ENCODE measurements at places on chromosomes 12 and 14.

- DNase-seq: no peak
Observed at GRCh38 chr12:12582895-12583303, 20.2 kb upstream of the DUSP16 start.

DNA sequence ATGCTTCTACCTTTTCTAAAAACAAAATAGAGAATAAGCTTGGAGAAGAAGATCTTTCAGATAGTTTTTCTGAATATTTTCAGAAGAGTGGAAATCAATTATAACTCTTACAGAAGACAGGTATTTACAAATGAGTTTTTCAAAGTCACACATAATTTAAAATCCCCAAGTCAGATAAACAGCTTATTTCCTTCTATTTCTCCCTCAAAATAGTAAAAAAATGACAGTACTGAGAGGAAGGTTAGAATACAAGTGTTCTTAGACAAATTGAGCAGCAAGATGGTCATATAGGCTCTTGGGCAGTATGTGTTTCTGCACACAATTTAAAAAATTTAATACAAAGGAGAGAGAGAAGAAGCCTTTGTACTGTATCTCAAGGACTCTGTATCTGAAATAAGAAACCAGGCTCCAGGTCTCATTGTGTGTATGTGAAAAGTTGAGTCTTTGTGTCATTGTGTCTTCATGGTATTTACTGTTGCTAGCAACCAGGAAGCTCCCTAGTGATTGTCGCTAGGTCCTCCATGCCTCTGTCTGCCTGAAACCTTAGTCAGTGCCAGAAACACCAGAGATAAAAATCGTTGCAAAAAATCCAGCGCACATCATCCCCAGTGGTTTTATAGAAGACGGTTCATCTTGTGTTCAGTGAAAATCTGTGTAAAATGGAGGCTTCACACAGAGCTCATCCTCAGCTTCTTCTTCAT is 12.9 kb upstream of the TUBA1A start:
- DNase-seq: peak; percentile 68

DNA sequence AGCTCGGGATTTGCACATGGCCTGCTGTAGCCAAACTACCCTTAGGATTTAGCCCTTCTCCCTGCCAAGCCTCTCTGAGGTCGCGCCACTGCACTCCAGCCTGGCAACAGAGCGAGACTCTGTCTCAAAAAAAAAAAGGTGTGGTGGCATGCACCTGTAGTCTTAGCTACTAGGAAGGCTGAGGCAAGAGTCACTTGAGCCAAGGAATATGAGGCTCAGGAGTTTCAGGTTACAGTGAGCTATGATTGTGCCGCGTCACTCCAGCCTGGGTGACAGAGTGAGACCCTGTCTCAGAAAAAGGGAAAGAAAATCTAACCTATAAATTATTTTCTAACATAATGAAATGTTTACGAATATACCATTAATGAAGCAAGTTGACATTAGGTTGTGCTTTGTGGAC is 29.7 kb downstream of the ESRRB start:
- no peak for DNase-seq

DNA sequence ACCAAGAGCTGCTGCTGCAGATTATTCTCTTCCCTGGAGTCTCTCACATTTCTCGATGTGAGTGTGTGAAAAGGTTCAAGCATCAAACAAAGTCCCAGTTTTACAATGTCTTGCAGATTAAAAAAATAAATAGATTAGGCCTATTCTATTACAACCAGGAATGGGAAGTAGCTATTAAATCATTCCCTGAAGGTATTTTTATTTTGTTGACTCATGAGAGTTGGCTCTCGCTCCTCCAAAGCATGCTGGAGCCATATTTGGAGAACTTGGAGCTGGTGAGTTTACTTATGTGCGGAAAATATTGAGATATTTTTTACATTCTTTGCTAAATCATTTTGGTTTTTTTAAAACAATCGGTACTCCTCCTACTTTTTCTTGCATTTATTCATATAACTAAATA is 572.3 kb downstream of the ETNK1 start:
- no peak for DNase-seq

GRCh38 chr14:73795974-73796373 is 55.7 kb upstream of the PTGR2 start:
- DNase-seq: no peak

DNA sequence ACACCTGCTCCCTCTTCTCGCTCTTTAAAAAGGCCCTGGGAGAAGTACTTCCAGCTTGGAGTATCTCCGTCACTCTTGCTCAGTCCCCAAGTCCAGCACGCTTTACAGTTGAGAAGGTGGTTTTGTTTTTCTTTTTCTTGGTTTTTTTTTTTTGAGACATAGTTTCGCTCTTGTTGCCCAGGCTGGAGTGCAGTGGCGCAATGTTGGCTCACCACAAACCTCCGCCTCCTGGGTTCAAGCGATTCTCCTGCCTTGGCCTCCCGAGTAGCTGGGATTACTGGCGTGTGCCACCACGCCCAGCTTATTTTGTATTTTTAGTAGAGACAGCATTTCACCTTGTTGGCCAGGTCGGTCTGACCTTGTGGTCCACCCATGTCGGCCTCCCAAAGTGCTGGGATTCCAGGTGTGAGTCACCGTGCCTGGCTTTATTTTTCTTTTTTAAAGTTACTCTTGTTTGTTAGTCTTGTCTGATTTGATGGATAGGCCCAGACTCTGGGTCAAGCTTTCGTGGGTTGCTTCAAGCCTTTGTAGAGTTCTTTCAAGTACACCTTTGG is 1.9 kb downstream of the TDRD9 start:
- DNase-seq: no peak

DNA sequence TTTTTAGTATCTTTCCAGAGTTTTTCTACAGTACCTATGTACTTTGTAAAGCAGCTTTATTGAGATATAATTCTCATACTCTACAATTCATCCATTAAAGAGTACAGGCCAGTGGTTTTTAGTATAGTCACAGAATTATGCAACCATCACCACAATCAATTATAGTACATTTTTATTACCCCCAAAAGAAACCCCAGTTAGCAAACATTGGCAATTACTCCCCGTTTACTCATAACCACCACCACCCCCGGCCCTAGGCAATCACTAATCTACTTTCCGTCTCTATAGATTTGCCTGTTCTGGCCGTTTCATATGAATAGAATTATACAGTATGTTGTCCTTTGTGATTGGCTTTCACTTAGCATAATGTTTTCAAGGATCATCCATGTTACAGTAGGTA is 119.8 kb downstream of the KICS2 start:
- DNase-seq: no peak

DNA sequence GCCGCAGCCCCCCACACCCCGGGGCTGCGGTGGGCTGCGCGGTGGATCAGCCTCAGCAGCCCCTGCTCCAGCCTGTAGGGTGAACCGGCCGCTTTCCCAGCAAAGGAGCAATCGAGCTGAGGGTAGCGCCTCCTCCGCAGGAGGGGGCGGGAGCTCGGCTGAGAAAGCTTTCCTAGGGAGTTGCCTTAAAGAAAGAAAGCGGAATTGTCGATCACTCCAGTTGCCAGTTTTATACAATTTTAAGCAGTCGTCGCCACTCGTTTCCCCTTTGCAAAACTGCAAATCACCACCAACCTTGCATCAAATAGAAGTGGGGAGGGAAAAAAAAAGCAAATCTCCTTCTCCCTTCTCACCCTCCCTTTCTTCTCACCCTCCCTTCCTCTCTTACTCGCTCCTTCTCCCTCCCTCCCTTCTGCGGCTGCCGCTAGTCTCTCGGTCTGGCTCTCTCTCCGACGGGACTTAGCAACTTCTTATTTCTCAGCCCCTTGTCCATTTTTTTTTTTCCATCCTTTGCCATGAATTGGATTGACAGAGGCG is at the start of gene PDE3A:
Gene PDE3A (plus strand): TSS at position 424 of the 537 bp plus-strand sequence. CDS start 748 bp downstream, outside the sequence.
- DNase-seq: peak; percentile 95

GRCh38 chr14:100114109-100114765 is 45.2 kb downstream of the DEGS2 start:
- no peak for DNase-seq

- no peak for DNase-seq
Observed at GRCh38 chr12:45553204-45553603, 176.3 kb upstream of the ARID2 start.

DNA sequence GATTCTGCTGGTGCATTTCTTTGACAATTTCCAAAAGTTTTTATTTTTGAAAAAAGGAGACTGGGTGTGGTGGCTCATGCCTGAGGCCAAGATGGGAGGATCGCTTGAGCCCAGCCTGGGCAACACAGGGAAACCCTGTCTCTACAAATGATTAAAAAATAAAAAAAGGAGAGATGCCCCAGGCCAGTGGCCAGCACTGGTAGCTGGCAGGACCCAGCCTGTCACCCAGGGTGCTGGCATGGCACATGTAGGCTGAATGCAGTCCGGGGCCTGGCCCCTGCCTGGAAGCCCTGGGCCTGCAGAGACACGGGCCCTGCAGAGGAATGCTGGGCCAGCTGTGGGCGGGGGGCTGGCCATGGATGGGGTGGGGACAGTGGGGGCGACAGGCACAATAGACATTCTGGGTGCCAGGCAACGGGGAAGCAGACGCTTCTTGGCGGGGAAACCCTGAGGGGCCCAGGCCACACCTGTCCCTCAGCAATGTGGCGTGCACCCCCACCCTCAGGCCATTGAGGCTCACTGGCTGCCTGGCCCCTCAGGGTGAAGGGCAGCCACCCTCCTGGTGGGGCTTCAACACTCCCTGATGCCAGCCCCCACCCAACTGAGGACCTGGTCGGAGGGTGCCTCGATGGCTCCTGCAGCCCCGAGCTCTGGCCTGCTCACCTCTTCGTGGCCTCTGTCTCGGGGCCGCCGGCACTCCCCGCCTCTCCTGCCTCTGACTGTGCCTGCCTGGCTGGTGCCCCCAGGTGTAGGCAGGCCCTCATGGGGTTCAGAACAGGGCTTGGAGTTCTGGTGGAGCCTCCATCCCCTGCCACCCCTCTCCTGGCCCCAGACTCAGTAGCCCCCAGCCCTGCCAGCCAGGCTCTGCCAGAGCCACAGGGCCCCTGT is 12.1 kb downstream of the TRMT61A start:
- peak; percentile 52 for DNase-seq

DNA sequence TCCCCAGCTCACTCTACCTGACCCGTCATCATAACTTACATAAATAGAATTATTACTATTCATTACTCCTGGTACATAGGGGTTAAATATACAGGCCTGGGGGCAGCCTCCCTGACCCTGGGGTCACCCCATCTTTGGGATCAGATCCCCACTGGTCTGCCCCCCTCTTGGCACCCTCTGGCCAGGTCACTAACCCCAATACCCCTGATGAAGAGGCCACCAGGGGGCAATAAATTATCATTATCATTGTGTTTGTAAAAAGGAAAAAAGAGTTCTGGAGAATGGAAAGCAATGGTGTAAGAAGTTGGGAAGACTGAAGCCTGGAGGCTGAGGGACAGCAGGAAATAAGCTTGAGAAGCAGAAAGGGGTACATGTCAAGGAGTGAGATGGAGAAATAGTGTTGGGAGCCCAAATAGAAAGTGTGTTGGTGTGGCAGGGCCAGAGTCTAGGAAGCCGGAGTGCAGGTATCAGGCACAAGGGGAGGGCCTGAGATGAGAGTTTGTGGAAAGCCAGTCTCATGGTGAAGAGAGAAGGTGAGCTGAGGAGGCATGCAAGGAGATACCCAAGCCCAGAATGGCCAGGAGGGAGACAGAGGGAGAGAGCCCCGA is 6.1 kb upstream of the AAAS start:
- DNase-seq: no peak

DNA sequence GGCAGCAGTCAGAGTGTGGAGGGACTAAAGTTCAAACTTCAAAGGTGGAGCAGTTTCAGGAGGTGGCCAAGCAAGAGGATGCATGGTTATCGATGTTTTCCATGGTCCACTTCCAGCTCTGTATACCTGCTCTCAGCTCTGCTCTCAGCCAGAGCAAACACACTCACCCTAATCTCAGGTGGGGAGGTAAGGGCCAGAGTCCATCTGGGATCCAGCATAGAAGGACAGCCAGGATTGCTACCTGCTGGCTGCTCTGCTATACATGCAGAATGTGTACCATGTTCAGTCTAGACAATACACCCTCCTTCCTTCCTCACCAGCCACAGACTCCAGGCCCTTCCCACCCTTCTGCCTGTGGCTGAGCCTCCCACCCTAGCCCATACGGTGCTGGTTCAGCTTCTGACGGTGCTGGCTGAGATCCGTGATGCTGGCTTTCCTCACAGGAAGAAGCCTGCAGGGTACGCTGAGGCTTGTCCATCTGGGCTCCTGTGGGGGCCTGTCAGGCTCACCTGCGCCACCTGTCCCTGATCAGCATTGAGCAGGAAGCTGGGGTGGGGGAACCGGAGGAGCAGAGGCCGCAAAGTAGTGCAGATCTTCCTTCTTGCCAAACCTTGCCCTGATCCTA is 2.4 kb downstream of the CBLN3 start:
- DNase-seq: no peak

- no peak for DNase-seq
Observed at GRCh38 chr12:19010726-19011125, 118.8 kb upstream of the PLEKHA5 start.

GRCh38 chr14:35243956-35244355 is 48.2 kb upstream of the PSMA6 start:
- DNase-seq: no peak

DNA sequence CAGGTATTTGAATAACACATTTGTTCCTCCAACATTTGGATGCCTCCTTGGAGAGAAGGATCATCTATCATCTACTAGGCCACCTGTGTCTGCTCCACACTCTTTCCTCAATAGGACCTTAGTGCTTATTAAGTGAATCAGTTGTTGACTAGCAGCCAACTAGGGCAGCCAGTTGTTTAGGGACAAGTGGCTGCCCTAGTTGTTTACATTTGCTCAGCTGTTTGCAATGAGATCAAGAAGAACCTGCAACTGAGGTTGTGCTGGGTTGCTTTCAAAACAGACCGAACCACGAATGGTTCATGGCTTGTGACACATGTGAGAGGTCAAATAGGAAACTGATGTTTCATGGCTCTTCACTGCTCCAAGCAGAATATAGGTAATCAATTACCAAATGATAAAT is 53.8 kb downstream of the TMCC3 start:
- no peak for DNase-seq

DNA sequence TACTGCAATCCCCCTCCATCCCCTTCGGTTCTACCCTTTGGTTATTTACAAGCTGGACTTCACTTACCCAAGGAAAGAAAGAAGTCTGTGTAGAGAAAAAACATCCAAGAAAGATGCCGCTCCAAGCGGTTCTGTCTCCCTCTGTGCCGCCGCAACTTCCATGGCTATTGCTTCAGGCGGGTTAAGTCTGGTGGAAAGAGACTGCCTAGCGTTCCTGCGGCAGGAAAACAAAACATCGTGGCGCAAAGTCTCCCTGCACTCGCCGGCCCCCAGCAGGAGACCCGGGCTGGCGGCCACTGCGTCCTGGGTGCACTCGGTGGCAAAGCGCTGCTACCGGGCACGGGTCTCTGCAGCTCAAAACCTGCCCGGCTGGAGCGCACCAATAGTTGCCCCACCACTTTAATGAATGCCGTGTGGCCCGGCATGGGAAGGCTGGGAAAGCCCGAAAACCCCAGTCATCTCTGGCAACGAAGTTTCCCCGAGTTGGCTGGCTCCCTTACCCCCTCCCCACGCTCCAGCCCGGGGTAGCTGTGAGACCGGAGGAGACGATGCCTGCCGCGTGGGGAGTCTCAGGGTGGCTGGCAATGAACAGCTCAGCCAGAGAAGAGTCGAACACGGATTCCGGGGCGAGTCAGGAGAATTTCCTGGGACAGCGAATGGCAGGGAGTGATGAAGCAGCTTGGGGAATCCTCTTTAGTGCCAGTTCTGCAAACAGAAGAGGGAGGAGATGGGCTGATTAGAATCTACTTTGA is 3.5 kb upstream of the KCNK10 start:
- peak; percentile 51 for DNase-seq
